ENCODE measurements at places on chromosomes 5 and 9. TPM values are rescaled to one million over a fixed set of nuclear protein-coding genes. Genes with fewer than 3 reads are reported as not detected.

DNA sequence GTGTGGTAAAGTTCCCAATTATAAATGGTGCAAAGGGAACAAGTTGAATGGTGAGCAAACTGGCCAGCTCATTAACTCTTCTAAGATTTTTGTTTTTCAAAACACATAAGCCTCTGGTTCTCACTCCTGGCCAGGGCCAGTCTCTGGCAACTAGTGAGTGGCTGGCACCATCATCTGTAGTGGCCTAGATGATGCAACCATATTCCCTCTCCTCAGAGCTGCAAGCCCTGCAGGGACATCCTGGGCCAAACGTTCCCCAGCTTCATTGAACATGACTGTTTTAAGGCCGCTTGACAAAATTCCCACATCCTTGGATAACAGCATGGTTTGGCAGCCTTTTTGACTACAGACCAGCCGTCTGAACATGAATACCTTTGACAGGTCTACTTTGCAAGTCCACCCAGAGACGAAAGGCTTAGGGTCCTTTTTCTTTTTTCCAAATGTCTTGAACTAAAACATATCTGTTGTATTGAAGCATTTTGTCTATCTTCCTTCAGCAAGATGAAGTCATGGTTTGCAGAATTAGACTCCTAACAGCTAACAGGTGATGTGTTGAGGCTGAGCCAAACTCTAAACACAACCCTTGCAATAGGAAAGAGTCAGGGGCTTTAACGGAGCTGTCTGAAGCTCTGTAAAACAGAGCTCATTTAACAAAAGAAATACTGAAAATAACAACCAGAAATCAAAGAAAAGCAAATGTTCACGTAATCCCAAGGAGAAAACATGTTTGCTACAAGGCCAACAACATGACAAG is 23.8 kb downstream of the MACROH2A1 start:
- DNase-seq: no peak

GRCh38 chr5:155040984-155041653 is 27.6 kb downstream of the KIF4B start:
- DNase-seq: no peak

Gene HMGCR
- 59.7 TPM for total RNA-seq

- DNase-seq: no peak
Measured at GRCh38 chr5:132998556-132998955, 27.8 kb downstream of the ZCCHC10 start.

DNA sequence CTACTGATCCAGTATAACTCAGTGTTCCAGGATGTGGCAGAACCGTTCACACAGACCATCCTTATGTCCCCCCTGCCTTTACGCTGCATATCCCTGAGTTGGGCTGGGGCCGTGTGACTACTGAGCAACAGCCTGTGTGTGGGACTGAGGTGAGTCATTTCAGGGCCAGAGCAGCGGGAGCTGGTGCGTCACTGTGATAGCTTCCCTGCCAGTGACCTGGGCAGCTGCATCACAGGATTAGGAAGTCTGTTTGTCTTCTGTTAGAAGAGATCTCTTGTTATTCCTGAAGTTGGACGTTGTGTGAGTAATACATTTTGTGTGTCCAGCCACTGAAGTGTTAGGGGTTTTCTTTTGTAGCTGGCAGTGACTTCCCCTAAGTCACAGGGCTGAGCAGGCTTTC is 35.6 kb downstream of the TPPP start:
- no peak for DNase-seq

All from HT-29 (cell line).